Activated CD8-positive, alpha-beta memory T cell treated with anti-CD3 and anti-CD28 coated beads, Interleukin-2, amount 10 ng/mL, durations not matched to agents 7 days and 5 days (primary cell): ENCODE measurements at places on chromosomes 3 and 15.

DNA sequence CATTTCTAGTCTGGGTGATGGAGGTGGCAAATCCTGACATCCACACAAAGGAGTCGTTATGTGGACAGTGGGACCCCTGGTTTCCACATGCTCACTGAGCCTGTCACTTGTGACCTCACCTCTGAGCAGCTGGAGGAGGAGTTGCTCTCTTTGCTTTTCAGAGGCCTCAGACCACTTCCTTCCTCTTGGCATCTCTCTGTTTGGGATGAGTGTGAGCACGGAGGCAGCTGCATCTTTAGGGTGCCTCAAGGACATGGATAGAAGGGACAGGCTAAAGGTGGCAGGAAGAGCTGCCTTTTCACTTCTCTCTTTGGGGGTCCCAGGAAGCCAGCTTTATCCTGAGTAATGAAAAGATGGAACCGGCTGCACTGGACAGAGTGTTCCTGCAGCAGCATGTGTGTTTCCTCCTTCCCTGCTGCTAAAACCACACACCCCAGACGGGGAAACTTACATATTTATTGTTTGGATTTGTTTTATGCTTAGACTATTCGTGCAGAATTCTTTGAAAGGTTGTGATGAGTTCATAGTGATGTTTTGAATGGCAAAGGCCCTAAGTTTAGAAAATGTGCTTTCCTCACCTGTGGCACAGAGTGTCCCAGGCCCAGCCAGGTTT, 31.8 kb downstream of the GPR171 start:
- DNase-seq, result peak; percentile 86

DNA sequence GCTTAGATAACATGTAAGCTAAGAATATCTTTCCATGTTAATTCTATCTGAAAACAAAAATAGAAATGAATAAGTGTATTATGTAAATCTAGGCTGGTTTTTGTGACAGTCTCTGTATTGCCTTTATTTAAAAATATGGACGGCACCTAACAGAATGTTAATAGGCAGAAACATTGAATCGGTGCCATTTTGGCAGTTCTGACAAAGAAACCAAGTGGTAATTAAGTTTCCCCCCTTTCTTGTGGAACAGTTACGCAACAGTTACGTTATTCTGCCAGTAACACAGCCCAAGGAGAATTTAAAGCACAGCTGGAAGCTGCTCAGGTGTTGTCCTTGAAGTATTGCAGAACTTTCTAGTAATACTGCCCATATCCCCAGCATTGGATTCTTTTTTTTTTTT, 21.5 kb downstream of the LARS2 start:
- no peak for DNase-seq

GRCh38 chr15:94930960-94931359, 699.6 kb downstream of the MCTP2 start:
- DNase-seq, result no peak

DNA sequence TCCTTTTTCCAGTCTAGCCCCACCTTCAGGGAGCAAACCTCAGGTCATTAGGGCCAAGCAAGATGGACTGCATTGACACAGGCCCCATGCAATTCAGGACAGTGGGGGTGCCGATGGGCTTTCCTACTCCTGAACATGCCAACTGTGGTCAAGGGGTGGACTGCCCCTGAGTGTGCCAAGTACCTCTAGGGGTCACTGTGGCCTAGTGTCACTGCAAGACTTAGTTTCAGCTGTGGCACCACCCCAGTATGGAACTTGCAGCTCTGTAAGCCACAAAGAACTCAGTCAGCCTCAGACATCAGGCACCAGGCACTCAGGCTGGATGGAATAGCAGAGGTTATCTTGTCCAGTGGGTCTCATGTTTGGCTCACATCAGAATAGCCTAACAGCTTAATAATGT, 32.3 kb downstream of the EXOG start:
- no peak for DNase-seq

- DNase-seq, result no peak
Observed at GRCh38 chr3:12644331-12644937, 19.5 kb downstream of the RAF1 start.

DNA sequence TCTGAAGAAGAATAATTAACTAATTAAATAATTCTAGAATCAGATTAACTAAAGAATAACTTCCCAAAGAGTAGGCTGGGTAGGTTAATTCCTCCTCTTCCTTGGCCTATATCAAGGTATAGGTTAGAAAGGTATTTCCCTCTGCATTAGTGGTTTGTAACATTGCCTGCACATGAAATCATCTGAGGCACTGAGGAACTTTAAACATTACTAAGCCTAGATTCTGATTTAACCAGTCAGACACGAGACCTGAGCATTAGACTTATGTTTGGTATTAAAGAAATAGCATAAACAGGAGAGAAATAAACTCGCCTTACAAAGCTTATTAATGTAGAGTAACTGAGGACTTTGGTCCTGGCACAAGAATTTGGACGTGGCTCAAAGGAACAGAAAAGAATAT, 84.2 kb downstream of the FGF7 start:
- no peak for DNase-seq

GRCh38 chr3:123559040-123559861, 25.6 kb downstream of the HACD2 start:
- DNase-seq, result no peak

DNA sequence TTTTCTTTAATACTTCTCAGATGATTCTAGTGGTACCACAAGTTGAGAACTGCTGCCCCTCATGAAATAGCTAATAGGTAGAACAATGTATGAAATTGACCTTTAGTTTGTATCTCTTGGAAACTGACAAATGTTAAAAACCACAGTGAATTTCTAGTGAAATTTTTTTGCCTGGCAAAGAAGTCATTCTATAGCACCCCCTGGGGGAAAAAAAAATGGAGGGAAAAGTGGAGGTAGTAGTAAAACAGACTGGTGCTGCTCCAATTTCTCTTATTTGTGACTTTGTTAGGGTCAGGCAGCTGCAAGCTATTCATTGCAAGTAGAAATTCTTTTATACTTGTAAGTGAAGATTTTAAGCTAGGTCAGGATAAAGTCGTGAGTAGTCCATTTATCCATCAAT, 605.0 kb downstream of the NLGN1 start:
- DNase-seq, result no peak

DNA sequence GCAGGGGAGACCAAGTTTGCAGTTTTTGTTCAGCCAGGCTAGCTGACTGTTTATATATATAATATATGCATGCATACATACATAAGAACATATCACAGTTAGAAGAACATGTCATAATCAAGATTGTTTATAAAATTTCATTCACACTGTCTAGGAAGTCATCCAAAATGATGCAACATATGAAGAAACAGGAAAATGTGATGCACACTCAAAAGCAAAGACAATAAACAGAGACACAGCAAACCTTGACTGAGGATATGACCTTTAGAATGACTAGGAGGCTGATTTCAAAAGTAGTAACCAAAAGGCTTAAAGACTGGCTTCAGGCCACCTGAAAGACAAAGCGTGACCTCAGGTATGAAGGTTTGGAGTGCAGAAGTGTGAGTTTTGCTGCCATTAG, 166.2 kb upstream of the NDN start:
- no peak for DNase-seq

DNA sequence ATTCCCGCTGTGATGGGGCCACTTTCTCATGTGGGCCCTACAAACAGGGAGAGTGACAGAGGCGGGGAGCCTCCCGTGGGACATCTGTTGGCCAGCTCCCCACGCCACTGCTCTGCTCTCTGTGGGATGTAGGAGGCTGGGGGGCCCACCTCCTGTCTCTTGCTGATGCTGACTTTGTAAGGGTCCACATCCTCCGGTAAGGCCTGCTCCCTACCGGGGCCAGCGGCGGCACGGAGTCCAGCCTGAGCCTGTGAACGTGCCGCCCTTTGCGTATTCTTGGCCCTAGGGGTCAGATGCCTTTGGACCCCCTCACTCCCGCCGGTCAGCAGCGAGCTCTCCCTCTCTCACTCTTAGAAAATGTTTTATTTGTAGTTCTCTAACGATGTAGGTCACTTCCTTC, 153.2 kb downstream of the LRRC28 start:
- DNase-seq, result peak; percentile 36

GRCh38 chr15:88894819-88895767, at the start of gene HAPLN3:
TSS of gene HAPLN3 (minus strand) at chr15:88895544. CDS start at chr15:88887298, 8,246 bp downstream.
- DNase-seq, result peak; percentile 74

DNA sequence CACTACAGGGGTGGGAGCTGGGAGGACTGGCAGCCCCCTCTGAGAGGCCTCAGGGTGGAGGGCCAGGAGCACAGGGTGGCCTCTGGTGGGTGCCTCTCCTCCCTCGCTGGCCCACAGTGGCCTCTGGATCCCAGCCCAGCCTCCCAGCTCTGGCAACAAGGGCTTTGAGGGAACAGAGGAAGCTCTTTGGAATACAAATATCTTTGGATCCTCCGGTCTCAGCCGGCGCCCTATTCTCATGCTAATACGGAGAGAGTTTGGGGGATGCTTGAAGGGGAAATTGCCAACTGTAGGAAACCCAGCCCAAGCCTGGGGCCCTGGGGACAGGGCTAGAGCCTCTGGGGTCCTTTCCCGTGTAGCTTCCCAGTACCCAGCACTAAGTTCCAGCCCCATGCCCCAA, 33.4 kb upstream of the INSYN1 start:
- DNase-seq, result no peak

GRCh38 chr3:185342459-185343174, 20.3 kb upstream of the MAP3K13 start:
- no peak for DNase-seq

GRCh38 chr3:143328451-143328850, 208.9 kb downstream of the CHST2 start:
- DNase-seq, result no peak

GRCh38 chr15:57228395-57228794, 147.9 kb upstream of the CGNL1 start:
- DNase-seq, result no peak

GRCh38 chr3:30081904-30082303, 524.5 kb upstream of the TGFBR2 start:
- DNase-seq, result no peak

- DNase-seq, result no peak
Observed at GRCh38 chr3:62109534-62109933, 263.8 kb downstream of the FEZF2 start.

DNA sequence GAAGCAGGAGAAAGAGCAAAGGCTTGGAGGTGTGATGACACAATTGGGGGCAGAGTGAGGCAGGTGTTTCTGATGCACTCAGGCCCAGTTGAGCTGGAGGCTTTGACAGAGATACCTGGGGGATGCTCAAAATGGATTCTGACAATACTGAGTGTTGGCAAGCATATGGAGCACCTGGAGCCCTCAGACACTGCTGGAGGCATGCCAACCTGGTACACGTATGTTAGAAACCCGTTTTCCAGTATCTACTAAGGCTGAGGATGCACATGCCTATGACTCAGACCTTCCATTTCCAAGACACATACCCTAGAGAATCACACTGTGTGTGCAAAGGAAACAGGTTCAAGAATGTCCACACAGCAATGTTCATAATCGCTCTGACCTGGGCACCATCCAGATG, 58.7 kb downstream of the WNT7A start:
- DNase-seq, result no peak

GRCh38 chr3:140501061-140501769, 176.6 kb upstream of the TRIM42 start:
- DNase-seq, result no peak

DNA sequence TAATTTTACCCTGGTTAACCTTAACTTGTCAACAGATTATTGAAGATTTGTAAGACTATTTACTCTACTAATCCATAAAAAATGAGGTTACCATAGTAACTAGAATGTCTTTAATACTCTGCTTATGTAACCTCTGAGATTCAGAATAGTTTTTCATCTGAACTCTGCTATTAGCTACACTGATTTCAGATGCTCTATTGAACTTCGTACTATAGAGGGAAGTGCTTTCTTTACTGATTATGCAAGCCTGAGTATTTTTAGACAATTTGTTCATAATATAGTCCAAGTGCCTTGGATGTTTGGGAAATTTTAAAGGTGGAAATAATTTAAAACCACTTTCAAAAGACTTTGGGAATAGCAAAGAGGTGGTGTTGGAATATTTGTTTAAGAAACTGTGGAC, 107.9 kb upstream of the GBE1 start:
- DNase-seq, result no peak

DNA sequence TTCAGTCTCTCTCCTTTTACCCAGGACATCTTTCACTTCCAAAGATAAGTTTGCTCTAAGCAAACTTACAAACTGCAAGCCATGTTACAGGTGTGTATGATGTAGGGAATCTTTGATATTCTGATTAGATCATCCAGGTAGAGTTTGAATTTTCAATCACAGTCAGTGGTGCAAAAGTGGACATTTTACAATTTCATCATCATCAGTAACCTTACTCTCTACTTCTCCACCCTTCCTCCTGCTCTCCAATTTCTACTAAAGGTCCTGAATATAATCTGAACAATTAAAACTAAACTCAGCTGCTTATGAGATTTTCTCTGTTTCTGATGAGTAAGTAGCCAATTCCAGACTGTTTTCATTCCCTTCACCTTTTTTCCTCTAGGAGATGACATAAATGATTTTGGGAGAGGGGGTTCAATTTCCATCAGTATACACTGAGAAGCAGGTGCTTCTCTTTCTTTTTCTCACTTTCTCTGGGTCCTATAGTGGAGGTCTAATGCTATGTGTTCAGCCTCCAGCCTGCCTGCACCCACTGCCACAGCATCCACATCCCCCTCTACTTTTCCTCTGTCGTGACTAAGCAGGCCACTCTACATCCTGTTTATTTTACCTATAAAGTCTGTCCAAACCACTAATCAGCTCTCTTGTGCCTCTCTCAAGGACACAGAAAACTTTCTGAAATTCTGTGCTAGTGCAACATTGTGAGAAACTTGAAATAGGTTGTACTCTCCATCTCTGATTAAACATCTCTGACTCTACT, 27.6 kb downstream of the SUCNR1 start:
- no peak for DNase-seq

GRCh38 chr15:70474471-70475406, 288.6 kb downstream of the UACA start:
- DNase-seq, result peak; percentile 55

- DNase-seq, result no peak
Observed at GRCh38 chr15:78147566-78147965, 1.6 kb upstream of the IDH3A start.

DNA sequence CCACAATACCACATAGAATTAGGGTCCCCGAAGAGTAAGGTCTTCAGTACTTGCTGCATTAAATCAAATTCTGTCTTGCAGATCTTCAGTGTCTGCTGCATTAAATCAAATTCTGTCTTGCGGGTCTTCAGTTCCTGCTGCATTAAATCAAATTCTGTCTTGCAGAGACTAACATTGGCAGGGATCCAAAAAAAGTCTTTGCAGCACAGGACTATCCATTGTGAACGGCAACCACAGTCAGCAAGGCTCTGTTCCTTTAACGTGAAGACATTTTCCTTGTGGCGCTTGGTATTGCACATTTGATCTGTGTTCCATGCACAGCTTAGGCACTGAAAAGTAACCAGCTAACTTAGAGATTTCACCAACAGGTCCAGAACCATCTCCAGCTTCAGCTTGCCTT, 46.8 kb upstream of the POMGNT2 start:
- no peak for DNase-seq

DNA sequence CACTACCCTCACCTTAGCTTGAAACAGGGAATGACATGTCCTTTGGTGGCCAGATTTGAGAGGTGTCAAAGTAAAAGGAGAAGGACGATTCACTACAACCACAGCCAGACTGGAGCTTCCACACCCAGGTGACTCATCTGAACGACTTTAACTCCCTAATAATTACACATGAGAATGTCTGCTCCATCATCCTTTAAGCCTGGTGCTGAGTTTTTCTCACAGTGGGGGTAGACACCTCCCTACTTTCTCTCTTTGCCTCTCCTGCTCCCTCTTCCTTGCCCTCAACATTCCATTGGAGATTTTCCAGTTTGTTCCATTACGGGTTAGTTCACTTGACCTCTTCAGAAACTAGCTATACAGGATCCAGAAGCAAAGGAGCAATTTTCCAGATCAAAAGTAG, 154.3 kb upstream of the BHLHE40 start:
- no peak for DNase-seq
